ENCODE measurements at places on chromosomes 2 and 18.

- DNase-seq = no peak
Observed at GRCh38 chr2:232516551-232516950, 3.6 kb upstream of the PRSS56 start.

- no peak for DNase-seq
Observed at GRCh38 chr2:99504844-99505584, 15.2 kb upstream of the REV1 start.

DNA sequence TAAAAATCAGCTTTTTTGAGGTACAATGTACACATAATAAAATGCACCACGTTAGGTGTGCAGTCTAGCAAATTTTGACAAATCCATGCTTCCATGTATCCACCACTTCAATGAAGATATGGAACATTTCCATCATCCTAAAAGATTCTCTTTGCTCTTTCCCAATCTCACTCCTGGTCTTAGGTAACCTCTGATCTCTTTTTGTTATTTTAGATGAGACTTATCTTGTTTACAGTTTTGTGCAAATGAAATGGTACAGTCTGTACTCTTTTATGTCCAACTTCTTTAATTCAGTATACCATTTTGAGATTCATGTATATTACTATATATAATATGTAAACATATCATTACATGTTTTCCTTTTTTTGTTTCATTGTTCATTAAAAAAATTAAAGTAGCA is 16.3 kb upstream of the SERPINB5 start:
- DNase-seq = no peak

- no peak for DNase-seq
Observed at GRCh38 chr18:29962579-29962978, 1080.0 kb downstream of the DSC3 start.

DNA sequence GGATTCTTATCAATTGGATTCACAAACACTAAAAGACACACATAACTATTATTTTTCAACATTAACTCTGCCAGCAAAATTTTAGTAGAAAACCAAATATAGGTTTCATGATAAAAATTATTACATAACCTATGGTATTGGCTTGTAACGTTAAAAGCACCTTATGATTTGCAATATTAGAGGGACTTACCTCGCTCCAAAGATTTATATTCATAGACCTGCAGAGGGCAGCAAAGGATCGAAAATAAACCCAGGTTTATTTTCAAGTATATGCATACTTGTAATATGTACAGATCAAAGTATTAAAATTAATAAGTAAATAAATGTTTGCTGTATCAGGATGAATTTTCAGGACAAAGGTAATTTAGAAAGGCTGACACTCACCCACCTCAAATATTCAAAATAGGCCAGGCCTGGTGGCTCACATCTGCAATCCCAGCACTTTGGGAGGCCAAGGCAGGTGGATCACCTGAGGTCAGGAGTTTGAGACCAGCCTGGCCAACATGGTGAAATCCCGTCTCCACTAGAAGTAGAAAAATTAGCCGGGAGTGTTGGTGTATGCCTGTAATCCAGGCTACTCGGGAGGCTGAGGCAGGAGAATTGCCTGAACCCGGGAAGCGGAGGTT is 45.3 kb downstream of the LRPPRC start:
- no peak for DNase-seq

GRCh38 chr2:209495855-209496585 is 72.2 kb downstream of the MAP2 start:
- no peak for DNase-seq

DNA sequence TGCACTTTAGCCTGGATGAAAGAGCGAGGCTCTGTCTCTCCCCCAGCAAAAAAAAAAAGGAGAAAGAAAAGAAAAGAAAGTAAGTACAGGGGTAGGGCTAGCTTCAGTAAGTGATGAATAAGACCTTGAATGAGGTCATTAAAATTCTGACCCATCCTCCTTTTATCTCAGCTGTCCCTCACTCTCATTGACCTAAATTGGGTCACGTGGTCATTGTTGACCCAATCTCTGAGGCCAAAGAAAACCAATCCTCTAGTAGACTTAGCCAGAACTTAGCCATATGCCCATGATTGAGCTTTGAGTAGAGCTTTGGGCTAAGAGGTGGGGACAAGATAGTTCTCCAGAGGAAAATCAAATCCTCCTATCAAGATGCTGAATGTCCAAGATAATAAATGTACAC is 149.3 kb downstream of the PDE11A start:
- no peak for DNase-seq

All from K562 (cell line).